ENCODE measurements at places on chromosomes 4 and X.
A peak's percentile ranks its signal among the peaks of the same experiment; 100 is the strongest.

GRCh38 chr4:100100985-100101384 lies 89.3 kb downstream of the DDIT4L start:
- DNase-seq, result no peak

DNA sequence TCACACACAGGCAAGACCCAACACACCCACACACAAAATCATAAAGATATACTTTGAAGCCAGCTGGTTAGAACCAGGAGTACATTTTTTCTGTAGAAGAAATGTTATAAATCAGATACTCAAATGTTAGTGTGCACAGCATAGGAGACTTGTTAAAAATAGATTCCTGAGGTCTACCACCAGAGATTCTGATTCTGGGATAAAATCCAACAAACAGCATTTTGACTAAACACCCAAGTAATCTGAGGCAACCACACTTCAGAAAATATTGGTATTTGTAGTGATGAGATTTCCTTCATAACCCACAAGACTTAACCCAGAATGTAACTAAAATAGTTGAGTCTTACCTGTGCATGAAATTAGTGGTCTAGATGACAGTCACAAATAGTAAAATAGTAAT lies 301.8 kb downstream of the HNRNPD start:
- DNase-seq, result no peak

- no peak for DNase-seq
These were observed 25.4 kb upstream of the RASL11B start for GRCh38 chr4:52836678-52837077.

- peak; percentile 25 for DNase-seq
These were observed 47.5 kb downstream of the PKD2 start for GRCh38 chr4:88054901-88055300.

GRCh38 chrX:129233786-129234185 lies 289.5 kb downstream of the SMARCA1 start:
- DNase-seq, result no peak

DNA sequence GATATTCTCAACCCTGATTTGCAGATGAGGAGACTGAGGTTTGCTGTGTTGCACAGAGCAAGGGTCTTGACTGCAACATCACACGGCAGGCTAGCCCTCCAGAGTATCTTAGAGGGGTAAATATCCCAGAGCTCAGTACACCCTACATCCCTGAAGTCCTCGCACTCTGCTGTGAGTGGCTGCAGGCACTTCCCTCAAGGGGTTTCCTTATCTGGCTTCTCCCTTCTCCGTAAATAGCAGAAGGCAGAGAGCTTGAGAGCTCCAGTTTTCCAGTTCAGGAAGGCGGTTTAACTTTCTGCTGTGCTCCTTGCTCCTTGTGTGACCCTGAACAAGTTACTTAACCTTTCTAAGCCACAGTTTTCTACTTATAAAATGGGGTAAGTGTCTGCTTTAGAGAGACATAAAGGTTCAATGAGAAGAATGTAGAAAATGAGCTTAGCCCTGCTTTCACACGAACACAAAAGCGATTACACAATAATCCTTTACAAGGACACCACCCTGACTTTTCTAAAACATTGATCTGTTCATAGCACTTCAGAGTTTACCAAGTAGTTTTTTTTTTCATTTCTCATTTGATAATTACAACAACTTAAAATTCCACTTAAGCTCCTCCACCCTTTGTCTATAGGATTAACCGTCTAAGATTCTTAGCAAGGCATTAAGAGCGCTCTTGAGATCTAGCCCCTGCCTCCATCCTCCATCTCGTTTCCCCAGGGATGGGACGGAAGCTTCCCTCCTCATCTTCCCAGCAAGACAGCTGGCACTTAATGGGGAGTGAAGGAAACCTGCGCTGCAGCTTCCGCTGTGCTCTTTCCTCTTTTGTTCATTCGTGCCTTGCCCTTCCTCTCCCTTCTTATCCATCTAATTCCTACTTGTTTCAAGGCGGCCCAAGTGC lies 68.4 kb downstream of the TAPT1 start:
- DNase-seq, result no peak

Data from iPS DF 19.7 (cell line).